Activated naive CD4-positive, alpha-beta T cell treated with Interleukin-2 at 50 U/mL for 16 hours (primary cell): ENCODE measurements at places on chromosomes 11 and 22.

- DNase-seq = no peak
These were observed 19.5 kb downstream of the CLTCL1 start for GRCh38 chr22:19271856-19272535.

GRCh38 chr11:100706179-100706578 lies 19.1 kb downstream of the ARHGAP42 start:
- DNase-seq = no peak

GRCh38 chr22:43226377-43227238 lies 39.7 kb upstream of the TTLL12 start:
- no peak for DNase-seq

DNA sequence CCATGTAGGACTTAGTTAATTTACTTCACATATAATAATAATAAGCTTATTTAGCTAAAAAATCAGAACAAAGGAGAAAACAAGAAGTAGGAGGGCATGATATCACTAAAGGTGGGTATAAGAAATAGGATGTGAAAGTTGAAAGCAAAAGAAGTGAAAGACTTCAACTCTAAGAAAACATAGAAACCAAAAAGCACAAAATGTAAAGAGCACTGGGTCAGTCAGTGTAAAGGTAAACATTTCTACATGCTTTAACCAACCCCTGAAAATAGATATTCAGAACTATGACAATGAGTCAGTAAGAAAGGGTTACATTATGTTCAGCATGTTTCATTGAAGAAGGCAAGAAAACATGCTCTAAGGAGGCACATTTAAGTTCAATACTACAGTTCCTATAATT lies 298.8 kb downstream of the SWAP70 start:
- no peak for DNase-seq

GRCh38 chr22:30471616-30472318 lies at the start of gene SEC14L3:
TSS of gene SEC14L3 (minus strand) at chr22:30472017. CDS start at chr22:30471958, 59 bp downstream.
- no peak for DNase-seq
